A549 treated with DMSO at 1 μM for 4 hours (cell line): ENCODE measurements at places on chromosomes 5 and 9. TPM values are rescaled to one million over a fixed set of nuclear protein-coding genes. Genes with fewer than 3 reads are reported as not detected.

The TESK1 gene
- total RNA-seq: 22.2 to 26.3 TPM (median 22.7 TPM) in 5 replicates

The SH3RF2 gene
- 2.5 to 3.7 TPM (median 3.3 TPM) in 5 replicates for total RNA-seq

The ACTBL2 gene
- 0.02 to 0.09 TPM (median 0.06 TPM) in 5 replicates for total RNA-seq

The ODF2 gene
- 28.0 to 34.2 TPM (median 30.7 TPM) in 5 replicates for total RNA-seq

The TAS2R1 gene
- not detected in 5 replicates for total RNA-seq

The MSX2 gene
- total RNA-seq: 5.2 to 6.7 TPM (median 5.5 TPM) in 5 replicates

The KIF4B gene
- 0.03 to 0.05 TPM (median 0.04 TPM) in 3 of 5 replicates, not detected in the others for total RNA-seq

The SLC6A19 gene
- total RNA-seq: not detected in 5 replicates

The DBH gene
- not detected in 5 replicates for total RNA-seq

The GABRG2 gene
- total RNA-seq: not detected in 5 replicates

The ANKRD31 gene
- 0.05 to 0.08 TPM (median 0.08 TPM) in 5 replicates for total RNA-seq

The COL27A1 gene
- 10.6 to 16.2 TPM (median 14.5 TPM) in 5 replicates for total RNA-seq

The RACK1 gene
- 3,029 to 4,315 TPM (median 3,357 TPM) in 5 replicates for total RNA-seq

The NKD2 gene
- 8.7 to 13.3 TPM (median 10.7 TPM) in 5 replicates for total RNA-seq

The CD14 gene
- 3.6 to 4.4 TPM (median 4.0 TPM) in 5 replicates for total RNA-seq

The PLAC8L1 gene
- total RNA-seq: 0.42 to 0.57 TPM (median 0.49 TPM) in 3 of 5 replicates, not detected in the others

The ADRB2 gene
- 0.61 to 0.95 TPM (median 0.66 TPM) in 5 replicates for total RNA-seq

The CDH12 gene
- total RNA-seq: 0.08 TPM in 1 of 5 replicates, not detected in the others

The NUP188 gene
- total RNA-seq: 35.1 to 46.4 TPM (median 41.6 TPM) in 5 replicates

The ADAMTS2 gene
- 0.07 to 0.18 TPM (median 0.11 TPM) in 5 replicates for total RNA-seq

The CXCL14 gene
- total RNA-seq: 0.10 to 0.25 TPM (median 0.12 TPM) in 5 replicates

The GABRP gene
- total RNA-seq: not detected in 5 replicates

The CCDC183 gene
- 0.10 to 0.34 TPM (median 0.26 TPM) in 5 replicates for total RNA-seq

The LRRC70 gene
- 0.08 to 0.41 TPM (median 0.14 TPM) in 3 of 5 replicates, not detected in the others for total RNA-seq

The CETN3 gene
- 20.7 to 28.7 TPM (median 26.3 TPM) in 5 replicates for total RNA-seq

The HSPB3 gene
- not detected in 5 replicates for total RNA-seq

The BAG1 gene
- total RNA-seq: 128 to 154 TPM (median 147 TPM) in 5 replicates

The GHR gene
- total RNA-seq: 0.01 to 0.03 TPM (median 0.02 TPM) in 3 of 5 replicates, not detected in the others

The ZNF484 gene
- 2.0 to 3.1 TPM (median 2.6 TPM) in 5 replicates for total RNA-seq

The GTF3C5 gene
- 63.7 to 72.7 TPM (median 68.3 TPM) in 5 replicates for total RNA-seq

The GABRA1 gene
- total RNA-seq: not detected in 5 replicates

The SLCO4C1 gene
- total RNA-seq: 0.03 TPM in 1 of 5 replicates, not detected in the others
